Stimulated activated CD4-positive, alpha-beta T cell treated with anti-CD3 and anti-CD28 coated beads, Interleukin-1b, Interleukin-23, amount 100 ng/mL, for 48 hours (primary cell): ENCODE measurements at places on chromosomes 11 and 22.

- no peak for DNase-seq
Observed at GRCh38 chr11:17735818-17736578, 1.4 kb downstream of the KCNC1 start.

DNA sequence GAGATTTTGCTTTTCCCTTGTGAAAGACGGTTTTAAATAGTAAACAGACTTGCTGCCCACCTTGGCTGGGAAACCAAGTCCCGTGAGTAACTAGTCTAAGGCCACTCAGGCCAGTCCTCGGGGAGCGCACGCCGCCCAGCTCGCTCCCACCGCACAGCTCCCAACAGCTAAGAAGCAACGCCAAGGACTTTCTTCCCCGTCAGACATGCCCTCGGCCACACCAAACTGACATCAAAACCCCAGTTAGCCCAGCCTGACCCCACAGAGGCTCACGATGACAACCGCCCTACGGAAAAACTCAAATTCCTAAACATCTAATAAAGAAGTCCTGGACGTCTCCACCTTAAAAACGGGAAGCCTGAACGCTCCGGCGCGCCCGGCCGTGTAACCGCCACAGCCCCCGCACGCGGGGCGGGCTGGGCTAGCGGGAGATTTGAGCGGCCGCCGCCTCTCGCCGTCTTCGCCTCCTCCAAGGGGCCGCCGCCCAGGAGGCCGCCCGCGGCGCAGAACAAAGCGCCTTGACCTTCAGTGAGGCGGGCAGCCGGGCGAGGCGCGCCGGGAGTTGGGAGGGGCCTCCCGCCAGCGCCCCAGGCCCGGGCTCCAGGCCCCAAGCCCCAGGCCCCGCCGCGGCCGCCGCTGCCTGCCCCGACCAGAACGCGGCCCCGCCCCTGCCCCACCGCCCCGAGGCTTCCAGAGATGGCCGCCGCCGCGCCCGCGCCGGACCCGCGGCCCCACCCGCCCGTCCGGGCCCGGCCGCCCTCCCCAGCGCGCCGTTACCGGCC is 486 bp downstream of the NAP1L4 start:
- no peak for DNase-seq

GRCh38 chr22:30628491-30628890 is 7.1 kb upstream of the SLC35E4 start:
- no peak for DNase-seq

GRCh38 chr11:7667460-7667859 is 5.8 kb downstream of the CYB5R2 start:
- no peak for DNase-seq

GRCh38 chr11:42960521-42961088 is 351.2 kb upstream of the API5 start:
- DNase-seq = no peak

GRCh38 chr11:110286298-110287040 is 9.9 kb downstream of the RDX start:
- DNase-seq = no peak

GRCh38 chr11:75149766-75150465 is 991 bp upstream of the SLCO2B1 start:
- DNase-seq = no peak
